SJCRH30 (cell line): ENCODE measurements at places on chromosomes 12 and 14.

GRCh38 chr12:110458756-110459155, 8.6 kb upstream of the ARPC3 start:
- DNase-seq = no peak

DNA sequence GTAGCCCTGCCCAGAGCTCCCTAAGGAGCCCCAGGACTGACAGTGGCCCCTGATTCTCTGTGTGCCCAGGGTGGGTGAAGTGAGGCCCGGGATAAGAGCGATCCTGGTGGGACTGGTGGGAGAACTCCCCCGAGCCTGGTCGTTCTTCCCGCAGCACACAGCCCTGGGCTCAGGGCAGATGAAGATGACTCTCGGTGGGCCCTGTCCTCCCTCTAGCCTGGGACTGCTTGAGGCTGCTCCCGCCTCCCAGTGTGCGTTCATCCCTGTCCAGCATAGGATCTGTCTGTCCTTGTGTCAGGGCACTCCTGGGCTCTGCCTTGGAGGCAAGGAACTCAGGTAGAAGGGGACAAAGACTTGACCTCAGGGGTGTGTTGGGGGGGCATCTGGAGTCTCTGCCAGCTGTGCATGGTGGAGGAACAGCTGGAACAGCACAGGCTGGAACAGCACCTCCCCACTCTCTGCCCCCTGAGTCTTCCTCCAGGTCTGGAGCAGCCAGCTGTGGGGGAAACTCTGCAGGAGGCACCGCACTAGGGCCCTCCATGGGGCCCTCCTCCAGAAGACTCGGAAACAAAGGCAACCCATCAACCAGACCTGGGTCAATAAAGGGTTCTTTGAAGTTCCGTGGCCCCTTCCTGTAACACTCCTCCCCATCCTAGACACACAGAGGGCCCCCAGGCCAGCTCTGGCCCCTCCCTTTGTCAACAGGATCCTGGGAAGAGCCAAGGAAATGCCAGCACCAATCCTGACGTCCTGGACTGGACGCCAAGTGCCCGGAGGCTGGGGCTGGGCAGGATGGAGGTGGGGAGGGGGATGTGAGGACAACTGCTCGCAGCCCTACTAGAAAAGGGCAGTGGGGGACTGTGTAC, 15.9 kb downstream of the FAIM2 start:
- DNase-seq = no peak

DNA sequence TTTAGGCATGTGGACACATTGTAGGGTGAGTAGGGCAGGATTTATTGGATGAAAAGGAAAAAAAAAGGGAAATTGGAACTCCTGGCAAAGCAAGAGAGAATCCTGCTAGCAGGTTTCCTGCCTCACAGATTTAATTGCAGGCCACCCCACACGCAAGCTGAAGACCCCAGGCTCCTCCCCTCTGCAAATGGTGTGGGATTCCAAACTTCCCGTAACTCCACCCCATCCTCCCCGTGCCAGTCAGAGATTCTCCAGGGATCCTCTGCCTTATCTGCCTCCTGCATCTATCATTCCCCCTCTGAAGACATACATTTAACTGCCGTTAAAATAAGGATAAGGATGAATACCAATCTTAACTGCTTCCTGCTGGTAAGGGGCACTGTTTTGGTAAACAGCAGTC, 249.8 kb upstream of the GARIN2 start:
- DNase-seq = no peak

- DNase-seq = peak; percentile 96
Observed at GRCh38 chr14:68444449-68445168, 348.3 kb downstream of the ZFP36L1 start.

GRCh38 chr12:12645485-12645884, 33.8 kb downstream of the CREBL2 start:
- no peak for DNase-seq

GRCh38 chr14:28756884-28757570, 9.6 kb upstream of the FOXG1 start:
- DNase-seq = no peak

GRCh38 chr14:63833728-63834127, 19.1 kb upstream of the SYNE2 start:
- DNase-seq = no peak

DNA sequence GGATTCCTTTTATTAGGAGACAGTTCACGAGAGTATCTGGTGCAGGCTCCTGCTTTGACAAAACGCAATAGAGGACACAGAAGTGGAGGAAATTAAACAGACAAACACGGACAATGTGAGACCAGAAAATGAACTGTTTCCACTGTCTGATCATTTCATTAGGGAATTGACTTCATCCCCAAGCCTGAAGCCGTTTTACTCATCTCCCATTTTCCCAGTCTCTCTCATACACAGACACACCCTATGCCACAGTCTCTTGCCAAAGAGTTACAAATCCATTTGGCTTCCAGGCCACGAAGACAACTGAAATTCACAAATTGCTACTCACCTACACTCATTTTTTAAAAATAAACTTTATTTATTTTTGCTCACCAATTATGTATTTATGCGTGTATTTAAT, 1087.8 kb upstream of the TMEM132C start:
- no peak for DNase-seq

- no peak for DNase-seq
Observed at GRCh38 chr14:74836251-74836960, 39.5 kb downstream of the PROX2 start.

DNA sequence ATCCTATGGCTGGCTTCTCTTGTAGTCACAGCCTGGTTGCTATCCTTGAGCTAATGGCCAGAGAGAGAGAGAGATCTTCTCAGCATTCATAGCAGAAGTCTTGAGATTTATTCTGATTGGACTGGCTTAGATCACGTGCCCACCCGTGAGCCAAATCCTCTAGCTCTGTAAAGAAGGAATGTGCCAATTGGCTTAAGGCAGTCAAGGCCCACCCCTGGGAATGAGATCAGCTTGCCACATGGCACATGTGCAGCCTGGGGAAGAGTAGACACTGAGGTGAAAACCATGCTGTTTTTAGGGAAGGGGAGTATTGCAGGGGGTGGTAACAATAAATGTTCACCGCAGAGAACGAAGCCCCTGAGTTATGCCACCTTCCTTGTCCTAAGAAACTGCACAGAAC, 36.3 kb downstream of the PLEKHG7 start:
- DNase-seq = peak; percentile 27

DNA sequence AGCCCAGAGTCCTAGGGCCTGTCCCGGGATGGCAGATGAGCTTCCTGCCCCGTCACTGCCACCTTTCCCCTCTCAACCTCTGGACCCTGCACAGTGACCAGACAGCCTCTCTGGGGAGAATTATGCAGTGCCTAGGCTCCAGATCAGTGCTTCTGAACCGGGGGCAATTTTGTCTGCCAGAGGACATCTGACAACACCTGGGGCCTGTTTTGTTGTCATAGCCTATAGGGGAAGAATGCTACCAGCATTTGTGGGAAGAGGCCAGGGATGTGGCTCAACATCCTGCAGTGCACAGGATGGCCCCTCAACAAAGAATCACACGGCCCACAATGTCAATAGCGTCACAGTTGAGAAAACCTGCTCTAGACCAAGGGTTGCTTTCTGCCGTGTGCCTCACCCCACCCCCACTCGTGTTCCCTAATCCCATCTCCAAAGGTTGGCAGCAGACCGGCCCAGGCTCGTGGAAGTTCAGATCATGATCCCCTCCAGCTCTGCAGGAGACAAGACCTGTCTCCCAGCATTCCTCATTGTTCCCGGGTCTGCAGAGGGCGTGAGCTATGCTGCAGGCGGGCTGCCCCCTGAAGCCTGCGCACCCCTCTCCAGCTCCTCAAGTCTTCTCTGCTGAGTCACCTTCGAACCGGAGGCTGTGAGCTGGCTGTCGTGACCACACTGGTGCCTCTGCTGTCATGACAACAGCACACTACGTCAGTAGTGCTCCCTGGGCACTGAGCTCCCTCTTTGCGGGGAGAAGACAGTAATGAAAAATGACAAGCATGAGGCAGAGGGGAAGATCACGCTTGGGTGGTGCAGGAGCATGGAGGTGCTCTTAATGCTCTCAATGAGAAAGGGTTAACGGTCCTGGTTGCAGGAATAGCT, 2.0 kb upstream of the GAPDH start:
- DNase-seq = peak; percentile 49

- DNase-seq = no peak
Observed at GRCh38 chr12:7259060-7259459, 44.8 kb upstream of the ACSM4 start.

- no peak for DNase-seq
Observed at GRCh38 chr14:86955771-86956354, 1037.1 kb downstream of the GALC start.

GRCh38 chr12:6211421-6211869, 11.2 kb downstream of the CD9 start:
- no peak for DNase-seq

- DNase-seq = no peak
Observed at GRCh38 chr12:89370421-89370831, 18.1 kb upstream of the DUSP6 start.

- no peak for DNase-seq
Observed at GRCh38 chr12:132116709-132117557, 27.2 kb downstream of the DDX51 start.

DNA sequence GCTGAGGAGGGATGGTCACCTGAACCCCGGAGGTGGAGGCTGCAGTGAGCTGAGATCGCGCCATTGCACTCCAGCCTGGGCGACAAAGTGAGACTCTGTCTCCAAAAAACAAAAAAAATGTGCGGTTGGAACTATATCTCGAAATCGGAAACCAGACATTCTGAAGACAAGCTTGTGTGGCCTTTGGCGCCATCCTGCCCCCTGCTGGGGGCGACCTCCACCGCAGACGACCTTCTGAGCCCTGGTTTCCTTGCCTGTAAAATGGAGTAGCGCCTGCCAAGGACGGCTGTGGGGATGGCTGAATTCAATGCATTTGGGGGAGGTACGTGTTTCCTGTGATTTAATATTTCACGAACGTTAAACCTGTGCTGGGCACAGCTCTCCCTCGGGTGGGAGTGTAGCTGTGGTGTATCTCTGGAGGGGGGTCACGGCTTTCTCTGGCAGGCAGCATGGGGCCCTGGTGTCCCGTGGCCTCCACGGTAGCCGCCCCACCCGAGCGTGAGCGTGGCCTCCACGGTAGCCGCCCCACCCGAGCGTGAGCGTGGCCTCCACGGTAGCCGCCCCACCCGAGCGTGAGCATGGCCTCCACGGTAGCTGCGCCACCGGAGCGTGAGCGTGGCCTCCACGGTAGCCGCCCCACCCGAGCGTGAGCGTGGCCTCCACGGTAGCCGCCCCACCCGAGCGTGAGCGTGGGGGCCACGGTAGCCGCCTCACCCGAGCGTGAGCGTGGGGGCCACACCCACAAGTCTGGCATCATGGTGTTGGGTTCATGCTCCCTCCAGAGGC, 55.3 kb downstream of the LRCOL1 start:
- DNase-seq = no peak

DNA sequence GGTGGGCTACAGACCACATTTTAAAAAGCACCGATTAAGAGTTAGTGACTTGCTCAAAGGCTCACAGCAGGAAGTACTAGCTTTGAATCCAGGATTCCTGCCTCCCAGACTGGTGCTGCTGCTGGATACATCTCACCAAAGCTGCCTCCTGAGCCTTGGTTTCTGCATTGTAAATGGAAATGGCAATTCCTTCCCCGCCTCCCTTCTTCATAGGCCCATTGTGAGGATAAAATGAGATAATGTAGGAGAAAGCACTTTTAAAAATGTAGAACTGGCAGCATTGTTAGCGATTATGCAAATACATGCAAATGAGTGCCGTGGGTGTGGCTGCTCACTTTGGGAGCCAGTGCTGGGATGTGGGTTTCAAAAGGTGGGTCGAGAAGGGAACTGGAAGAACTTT, 15.4 kb downstream of the PDE1B start:
- DNase-seq = no peak

GRCh38 chr14:98167705-98168104, 1104.3 kb downstream of the BCL11B start:
- DNase-seq = no peak

DNA sequence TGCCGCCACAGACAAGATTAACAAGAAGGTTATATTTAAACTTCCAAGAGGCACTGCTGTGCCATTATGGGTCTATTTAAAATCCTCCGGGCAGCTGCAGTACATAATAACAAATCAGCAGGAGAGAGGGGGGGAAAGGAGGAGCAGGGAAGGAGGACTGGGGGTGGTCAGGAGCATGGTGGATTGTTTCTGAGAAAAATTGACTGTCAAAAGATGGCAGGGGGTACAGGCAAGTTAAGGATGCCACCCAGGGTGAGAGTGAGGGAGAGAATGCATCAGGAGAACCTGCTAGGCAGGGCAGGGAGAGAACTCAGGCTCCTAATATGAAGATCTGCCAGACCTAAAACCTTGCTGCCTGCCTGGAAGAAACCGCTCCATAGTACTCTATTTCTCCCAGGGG, 181.8 kb downstream of the GRIN2B start:
- no peak for DNase-seq

DNA sequence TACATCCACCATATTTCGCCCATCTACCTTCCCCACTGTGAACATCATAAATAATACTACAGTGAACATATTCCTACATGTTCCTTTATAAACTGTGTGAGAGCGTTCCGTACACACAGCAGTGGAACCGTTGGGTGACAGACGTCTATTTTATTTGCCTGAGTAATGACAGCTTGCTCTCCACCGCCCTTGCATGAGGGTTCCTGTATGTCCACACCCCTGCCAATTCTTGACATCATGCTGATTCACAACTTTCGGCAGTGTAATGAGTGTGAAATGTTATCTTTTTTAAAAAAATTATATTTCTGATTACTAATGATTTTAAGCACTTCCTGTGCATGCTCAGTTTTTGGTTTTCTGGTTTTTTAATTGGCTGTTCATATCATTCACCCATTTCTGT, 4.3 kb upstream of the RAD52 start:
- DNase-seq = no peak

DNA sequence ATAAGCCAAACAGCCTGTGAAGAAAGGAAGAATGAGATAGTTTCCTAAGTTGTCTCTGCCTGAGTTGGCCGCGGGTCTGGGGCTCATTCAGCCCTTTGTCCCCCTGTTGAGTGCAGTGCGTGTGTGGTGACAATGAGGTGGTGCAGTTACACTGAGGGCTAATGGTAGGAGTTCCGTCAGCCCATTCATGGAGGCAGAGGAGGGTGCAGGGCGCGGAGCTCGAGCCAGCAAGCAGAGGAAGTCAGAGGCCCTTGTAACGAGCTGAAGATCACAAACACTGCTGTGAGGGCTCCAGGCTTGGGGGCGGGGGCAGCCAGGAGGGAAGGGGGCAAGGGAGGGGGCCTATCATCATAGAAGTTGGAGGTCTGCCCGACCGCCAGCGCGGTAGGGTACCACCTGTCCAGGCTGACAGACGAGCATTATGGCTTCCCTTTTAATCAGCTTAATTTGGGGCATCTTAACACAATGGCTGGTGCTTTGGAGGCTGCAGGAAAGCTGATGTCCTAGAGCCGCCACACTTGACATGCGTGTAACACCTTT, 20.5 kb downstream of the CCND2 start:
- no peak for DNase-seq

DNA sequence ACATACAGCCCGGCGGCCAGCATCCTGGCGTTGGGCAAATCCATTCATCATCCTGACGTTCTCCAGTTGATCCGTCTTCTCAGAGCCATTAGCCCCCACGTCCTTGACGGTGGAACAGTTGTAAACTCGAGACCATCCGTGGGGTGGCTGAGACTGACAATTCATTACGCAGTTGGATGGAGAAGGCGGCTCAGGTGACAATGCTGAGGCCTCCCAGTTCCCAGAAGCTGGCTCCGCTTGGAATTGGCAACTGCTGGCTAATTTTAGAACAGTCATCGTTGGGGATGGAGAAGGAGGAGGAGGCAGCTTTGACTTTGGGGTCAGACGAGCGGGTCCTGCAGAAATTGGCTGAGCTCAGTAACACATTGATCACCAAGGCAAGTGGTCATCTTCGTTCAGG, 186.5 kb downstream of the PHETA1 start:
- no peak for DNase-seq

GRCh38 chr14:40847480-40847879, 759.2 kb upstream of the LRFN5 start:
- no peak for DNase-seq

GRCh38 chr12:93847517-93848474, 170.6 kb downstream of the CRADD start:
- no peak for DNase-seq
